ENCODE measurements at places on chromosomes 4 and X.

DNA sequence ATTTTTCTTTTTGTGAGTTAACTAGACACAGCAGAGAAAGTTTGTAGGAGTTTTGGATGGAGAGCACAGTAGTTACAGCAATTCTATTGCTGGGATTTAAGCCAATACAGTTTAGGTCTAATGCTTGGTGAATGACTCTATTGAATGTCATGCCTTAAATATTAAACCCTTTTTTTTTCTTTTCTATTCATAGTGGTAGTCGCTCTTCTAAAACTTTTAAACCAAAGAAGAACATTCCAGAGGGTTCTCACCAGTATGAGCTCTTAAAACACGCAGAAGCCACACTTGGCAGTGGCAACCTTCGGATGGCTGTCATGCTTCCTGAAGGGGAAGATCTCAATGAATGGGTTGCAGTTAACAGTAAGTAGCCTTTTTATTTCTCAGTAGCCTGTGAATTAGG is 34.8 kb upstream of the DCK start:
- no peak for DNase-seq

GRCh38 chr4:38009421-38009820 is 49.2 kb downstream of the PTTG2 start:
- no peak for DNase-seq

DNA sequence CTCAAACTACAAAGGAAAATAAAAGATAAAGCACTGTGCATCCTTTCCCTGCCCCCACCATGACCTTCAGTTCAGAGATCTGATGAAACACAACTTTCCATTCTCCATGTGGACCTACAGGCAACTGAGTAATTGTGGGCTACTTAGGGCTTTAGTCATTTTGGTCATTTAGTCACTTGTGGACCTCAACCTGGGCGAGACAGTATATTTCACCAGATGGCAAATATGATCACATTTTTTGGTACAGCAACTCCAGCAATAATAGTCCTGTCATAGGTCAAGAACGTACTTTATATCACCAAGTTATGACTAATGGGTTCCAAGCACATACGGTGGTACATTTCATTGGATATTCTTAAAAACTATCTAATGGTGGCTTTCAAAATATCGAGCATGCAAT is 141.2 kb downstream of the PDGFC start:
- DNase-seq, result no peak

DNA sequence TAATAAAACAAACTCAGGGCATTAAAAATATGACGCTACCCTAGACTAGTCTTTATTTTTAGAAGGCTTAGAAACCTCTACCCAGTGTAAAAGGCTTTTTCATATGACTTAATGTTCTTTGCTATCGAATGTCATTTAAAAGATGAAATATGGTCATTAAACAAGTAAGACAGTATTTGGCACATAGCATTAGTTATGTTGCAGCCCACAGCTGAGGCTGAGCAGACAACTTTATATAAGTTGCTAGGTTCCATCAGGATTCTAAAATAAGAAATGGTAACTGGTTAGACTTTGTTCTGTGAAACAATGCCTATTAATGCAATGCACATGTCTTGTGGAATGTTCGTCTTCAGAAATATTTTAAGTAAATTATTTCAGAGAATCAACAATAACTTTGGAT is 10.4 kb upstream of the PRSS12 start:
- DNase-seq, result no peak

GRCh38 chrX:18549643-18550042 is 122.3 kb downstream of the RS1 start:
- no peak for DNase-seq

- no peak for DNase-seq
Measured at GRCh38 chr4:130760246-130760645, 1664.3 kb downstream of the C4orf33 start.

DNA sequence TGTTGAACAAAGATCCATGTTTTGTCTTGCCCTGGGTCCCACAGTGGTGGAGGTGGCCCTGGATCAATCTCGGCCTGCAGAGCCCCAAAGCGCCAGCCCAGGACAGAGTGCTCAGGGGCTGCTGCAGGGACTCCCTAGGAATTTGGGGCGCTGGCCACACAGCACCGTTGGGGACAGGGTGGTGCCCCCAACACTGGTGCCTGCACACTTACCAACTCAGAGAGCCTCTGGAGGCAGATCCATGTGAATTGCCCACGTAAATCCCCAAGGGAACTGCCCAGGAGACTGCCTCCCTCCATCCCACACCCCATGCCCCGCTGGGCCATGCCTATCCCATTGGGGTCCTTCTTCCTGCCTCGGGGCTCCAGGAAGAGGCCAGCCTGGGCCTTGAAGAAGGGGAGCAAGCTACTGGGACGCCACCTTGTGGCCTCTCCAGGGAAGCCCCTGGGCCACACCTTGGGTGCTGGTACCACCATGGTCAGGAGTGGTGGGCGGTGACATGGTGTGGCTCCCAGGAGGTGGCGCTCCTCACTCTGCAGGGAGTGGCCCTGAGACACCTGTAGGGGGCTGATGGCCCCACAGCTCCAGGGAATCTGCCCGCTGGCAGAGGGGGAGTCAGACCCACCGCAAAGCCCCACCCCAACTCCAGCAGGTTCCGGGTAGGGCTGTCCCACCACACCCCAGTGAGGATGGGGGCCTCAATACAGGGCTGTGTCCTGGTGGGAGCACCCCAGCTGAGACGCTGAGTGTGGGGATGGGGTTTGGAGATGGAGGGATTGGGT is 22.8 kb downstream of the CFAP99 start:
- peak; percentile 87 for DNase-seq

GRCh38 chrX:20350596-20350995 is 83.9 kb upstream of the RPS6KA3 start:
- no peak for DNase-seq

GRCh38 chr4:99714179-99714578 is 56.6 kb upstream of the C4orf54 start:
- DNase-seq, result no peak

- no peak for DNase-seq
Measured at GRCh38 chr4:95541889-95542607, 6.7 kb downstream of the UNC5C start.

GRCh38 chrX:103797691-103798090 is 21.1 kb downstream of the PLP1 start:
- no peak for DNase-seq

GRCh38 chr4:60296386-60296785 is 903.7 kb upstream of the ADGRL3 start:
- no peak for DNase-seq

GRCh38 chrX:141314441-141314840 is 72.1 kb upstream of the SPANXC start:
- DNase-seq, result no peak

DNA sequence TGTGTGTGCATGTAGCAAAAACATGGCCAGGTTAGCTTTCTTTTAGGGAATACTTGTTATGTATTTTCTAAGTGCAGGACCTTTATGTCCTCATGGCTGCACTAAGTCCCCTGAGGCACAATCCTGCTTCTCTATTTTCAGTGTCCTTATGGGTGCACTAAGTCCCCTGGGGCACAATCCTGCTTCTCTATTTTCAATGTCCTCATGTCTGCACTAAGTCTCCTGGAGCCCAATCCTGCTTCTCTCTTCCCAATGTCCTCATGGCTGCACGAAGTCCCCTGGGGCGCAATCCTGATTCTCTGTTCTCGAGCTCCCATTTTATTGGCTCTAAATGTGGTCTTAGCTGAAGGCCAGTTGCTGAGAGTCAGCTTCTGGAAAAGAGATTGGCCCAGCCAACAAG is 49.7 kb upstream of the GPRIN3 start:
- DNase-seq, result no peak

DNA sequence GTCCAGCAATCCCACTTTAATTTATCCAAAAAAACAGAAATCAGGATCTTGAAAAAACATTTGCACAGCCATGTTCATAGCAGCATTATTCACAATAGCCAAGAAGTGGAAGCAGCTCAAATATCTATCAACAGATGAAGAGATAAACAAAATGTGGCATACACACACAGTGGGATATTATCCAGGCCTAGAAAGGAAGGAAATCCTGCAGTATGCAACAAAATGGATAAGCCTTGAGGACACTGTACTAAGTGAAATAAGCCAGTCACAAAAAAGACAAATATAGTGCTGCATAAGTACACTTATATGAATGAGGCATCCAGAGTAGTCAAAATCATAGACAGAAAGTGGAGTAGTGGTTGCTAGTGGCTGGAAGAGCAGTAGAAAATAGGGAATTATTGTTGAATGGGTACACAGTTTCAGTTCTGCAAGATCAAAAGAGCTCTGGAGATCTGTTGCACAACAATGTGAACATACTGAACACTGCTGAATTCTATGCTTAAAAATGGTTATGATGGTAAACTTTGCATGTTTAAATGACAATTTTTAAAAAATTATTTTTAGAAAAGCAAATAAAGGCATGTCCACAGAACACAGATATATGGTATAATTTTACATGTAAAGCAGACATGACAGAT is 25.6 kb downstream of the CHM start:
- DNase-seq, result no peak

DNA sequence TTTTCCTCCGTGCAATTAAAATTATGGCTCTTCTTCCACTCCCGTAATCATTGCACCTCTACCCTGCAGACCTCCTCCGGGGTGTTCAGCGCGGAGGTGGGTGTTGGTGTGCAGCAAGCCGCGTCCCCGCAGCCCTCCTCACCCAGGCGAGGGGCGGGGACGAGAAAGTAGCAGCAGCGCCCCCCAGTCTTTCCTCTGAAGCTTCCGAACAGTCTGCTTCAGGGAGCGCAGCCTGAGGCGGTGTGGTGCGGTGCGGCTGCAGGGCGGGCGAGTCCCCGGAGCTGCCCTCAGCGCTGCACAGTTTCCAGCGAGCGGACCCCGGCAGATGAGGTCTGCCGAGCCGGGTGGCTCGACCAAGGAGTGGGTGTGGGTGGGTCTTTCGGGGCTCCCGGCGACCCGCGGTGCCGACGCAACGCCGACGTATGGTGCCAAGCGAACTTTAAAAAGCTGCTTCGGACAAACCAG is at the start of gene FRAS1:
TSS of gene FRAS1 (plus strand) at position 189 of the 465 bp plus-strand sequence. CDS start 687 bp downstream, outside the sequence.
- peak; percentile 32 for DNase-seq

DNA sequence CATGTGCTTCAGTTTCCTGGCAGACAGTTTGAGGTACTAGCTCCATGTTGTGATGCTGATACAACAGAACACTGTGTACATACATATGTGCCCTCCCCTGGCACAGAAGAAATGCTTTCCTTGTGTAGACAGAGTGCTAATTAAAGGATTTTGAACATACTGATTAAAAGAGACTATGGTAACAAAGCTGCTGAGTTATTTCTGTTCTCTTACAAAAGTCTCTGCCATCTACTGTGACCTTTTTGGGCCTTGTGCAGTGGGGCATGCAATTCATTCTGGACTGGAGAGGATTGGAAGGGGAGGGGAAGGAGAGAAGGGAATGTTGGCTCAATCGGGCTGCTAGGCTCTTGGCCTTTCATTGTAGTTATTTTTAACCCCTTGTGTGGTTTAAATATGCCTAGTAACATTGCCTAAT is 6.0 kb downstream of the PDLIM5 start:
- DNase-seq, result no peak

DNA sequence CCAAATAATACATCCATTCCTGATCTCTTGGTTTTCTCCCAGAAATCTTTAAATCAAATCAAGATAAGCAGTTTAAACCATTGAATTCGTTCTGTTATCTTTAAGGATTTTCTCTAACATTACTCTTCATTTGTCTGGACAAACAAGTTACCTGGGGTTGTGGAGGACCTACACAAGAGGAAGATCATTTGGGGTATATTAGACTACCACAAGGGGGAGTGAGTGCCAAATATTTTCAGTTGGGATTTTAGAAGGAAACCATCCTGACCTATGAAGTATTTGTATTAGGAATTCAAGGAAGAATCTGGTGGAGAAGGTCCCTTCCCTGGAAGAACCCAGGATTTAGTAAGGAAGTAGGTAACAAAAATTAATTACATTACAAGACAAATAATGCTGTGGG is 12.0 kb upstream of the DCHS2 start:
- no peak for DNase-seq

- no peak for DNase-seq
Measured at GRCh38 chrX:101415180-101416145, 7.4 kb downstream of the HNRNPH2 start.

DNA sequence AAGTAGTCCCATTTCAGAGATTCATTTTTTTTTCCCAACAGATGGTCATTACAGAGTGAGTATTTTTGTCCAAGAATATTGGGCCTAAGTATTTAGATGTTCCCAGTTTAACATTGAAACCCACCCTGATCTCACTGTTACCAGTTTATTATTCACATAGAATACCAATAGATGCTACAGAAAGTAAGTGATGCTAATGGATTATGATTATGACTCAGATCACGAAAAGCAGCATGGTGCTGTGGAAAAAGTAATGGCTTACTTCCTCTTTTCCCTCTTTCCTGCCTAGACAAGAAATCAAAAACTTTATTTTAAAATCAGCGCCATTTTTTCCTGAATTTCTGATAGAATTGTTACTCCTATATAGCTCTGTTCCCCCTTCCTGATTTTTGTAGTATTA is 51.9 kb downstream of the GSPT2 start:
- no peak for DNase-seq

DNA sequence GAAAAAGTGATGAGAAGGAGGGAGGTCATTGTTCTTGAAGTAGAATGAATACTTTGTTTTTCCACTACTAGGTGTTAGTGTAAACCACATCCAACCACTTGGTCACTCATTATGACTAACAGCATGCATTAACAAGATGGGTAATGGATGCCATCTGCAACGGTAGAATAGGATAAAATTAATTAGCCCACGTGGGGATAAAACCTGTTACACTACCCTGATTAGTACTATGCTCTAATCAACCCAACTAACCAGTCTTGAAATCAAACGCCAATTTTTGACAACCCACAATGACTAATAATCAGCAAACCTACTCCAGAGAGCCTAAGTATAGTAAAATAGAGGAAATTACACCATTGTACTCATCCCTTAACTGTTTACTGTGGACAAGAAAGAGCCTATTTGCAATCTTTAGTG is 93.4 kb upstream of the MCF2 start:
- no peak for DNase-seq

- DNase-seq, result no peak
Measured at GRCh38 chrX:127112726-127113125, 293.2 kb downstream of the PRR32 start.

GRCh38 chr4:104860238-104861123 is 286.2 kb upstream of the TET2 start:
- DNase-seq, result peak; percentile 60

GRCh38 chr4:3443750-3444309 is 2.1 kb downstream of the HGFAC start:
- DNase-seq, result no peak

GRCh38 chr4:87957061-87957460 is 18.5 kb upstream of the SPP1 start:
- no peak for DNase-seq

GRCh38 chr4:119103263-119103662 is 32.4 kb upstream of the MYOZ2 start:
- no peak for DNase-seq

DNA sequence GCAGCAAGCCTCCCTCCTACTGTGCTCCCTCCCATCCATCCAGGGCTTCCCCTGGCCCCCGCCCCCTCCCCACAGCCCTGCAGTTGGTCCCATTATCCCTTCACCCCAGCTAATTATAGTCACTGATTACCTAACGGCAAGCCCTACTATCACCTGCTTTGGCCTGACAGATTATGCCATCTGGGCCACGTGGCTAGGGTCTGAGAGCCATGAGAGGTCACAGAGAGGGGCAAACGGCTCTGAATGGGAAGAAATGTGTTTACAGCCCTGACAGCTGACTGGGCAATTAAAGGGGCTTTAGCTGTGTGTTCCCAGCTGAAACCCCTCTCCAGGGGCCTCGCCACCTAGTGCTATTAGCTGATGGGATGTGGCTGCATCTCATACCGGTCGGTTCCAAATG is 134.4 kb upstream of the CPEB2 start:
- DNase-seq, result no peak

GRCh38 chrX:145848448-145848847 is 30.8 kb downstream of the SLITRK2 start:
- no peak for DNase-seq
